ENCODE measurements at places on chromosomes 3 and 15.

DNA sequence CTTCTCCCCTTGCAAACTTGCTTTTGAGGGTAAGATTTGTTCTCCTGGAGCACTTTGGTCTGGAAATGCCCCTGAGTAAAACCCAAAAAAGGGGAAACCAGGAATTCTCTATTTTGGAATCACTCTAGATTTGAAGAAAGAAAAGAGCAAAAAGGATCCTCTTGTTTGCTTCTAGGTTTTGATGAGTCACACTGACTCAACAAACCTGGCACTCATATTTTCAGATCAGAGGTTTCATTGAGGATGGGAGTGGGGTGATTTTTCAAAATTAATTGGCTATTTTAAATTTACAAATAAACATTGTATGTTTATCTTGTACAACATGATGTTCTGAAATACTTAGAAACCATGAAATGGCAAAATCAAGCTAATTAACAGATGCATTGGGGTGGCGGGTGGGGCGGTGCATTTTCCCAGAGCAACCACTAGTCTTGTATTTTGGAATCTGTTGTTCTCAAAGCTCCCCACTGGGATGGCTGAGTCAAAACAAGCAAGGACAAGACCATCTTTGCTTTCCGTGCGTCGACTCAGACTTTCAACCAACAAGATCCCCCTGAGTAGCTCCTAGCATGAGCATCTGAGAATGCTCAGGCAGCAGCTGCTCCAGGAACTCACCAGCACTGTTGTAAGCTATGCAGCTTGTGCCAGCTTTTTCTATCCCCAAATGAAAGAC, 451.4 kb downstream of the WDR72 start:
- DNase-seq, result no peak

GRCh38 chr15:99956820-99957641, 223.8 kb upstream of the LYSMD4 start:
- DNase-seq, result no peak

- DNase-seq, result no peak
Observed at GRCh38 chr3:17179381-17180205, 294.8 kb downstream of the PLCL2 start.

GRCh38 chr3:38397320-38397719, 50.7 kb downstream of the XYLB start:
- no peak for DNase-seq

DNA sequence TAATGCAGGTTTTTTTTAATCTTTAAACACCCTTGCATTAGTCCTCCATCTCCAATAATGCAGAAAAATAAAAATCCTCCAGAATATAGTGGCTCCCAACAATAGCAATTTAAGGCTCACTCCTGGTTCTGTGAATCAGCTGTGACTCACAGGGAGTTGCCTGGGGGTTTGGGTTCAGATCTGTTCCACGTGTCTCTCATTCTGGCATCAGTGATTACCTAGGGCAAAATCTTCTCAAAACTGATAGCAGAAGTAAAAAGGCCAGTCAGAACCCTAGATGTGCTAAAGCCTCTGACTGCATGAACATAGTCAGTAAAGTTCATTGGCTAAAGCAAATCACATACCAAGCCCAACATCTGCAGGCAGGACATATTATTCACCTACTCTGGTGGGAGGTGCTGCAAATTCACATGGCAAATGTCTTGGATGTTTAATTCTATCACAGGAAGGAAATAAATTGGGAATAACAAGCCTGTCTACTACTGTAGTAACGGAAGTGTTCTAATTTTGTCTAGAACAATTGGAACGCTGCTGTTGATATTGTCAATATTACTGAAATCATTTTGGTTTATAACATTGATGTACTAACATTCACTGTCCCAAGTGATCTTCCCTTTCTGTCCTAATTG, 364.1 kb upstream of the CNTN4 start:
- DNase-seq, result no peak

DNA sequence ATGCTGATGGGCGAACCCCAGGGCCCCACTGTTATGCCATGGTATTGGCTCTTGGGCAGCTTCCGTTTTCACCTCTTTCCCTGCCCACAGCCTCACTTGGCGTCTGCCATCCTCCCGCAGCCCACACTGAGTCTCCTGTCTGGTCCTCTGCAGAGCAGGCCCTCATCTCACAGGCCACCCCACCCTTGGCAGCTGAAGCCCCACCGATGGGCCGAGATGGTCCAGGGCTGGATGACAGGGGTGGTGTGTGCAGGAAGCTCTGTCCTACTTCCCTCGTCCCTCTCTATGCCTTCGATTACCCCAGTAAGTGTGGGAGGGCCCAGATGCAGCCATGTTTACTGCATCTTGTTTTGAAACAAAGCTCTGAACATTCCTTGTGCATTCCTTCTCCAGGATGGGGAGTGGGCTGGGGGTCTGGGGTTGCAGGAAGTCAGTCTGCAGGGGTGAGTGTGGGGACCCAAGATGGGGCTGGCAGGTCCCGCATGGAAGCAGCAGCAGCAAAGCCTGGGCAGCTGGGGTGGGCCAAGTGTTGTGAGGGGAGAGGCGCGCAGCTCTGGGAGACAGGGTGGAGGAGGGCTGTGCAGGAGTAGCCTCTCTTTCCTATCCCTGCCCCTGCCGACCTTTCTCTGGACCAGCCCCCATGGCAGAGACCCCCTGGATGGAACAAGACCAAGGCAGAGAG, 20.9 kb downstream of the TBC1D21 start:
- no peak for DNase-seq
